ENCODE measurements at places on chromosomes 1 and 21. TPM values are rescaled to one million over a fixed set of nuclear protein-coding genes. Genes with fewer than 3 reads are reported as not detected.

The TNFAIP8L2 gene
- total RNA-seq, result 19.2 TPM

The DPT gene
- total RNA-seq, result not detected

The SMCP gene
- not detected for total RNA-seq

The ST6GALNAC5 gene
- not detected for total RNA-seq

The NEK7 gene
- total RNA-seq, result 46.9 TPM

The COL6A2 gene
- total RNA-seq, result 3.3 TPM

GRCh38 chr1:226656601-226657277, 82.3 kb downstream of the ITPKB start:
- DNase-seq, result no peak
- peak overlapping the region; percentile 18 for H3K4me3 ChIP-seq
- no peaks in the 10 kb centered on the region for H3K4me1 ChIP-seq
- peaks cover 11% of the 10 kb centered on the region for H3K36me3 ChIP-seq
- H3K27ac ChIP-seq, result peak overlapping the region; percentile 96

DNA sequence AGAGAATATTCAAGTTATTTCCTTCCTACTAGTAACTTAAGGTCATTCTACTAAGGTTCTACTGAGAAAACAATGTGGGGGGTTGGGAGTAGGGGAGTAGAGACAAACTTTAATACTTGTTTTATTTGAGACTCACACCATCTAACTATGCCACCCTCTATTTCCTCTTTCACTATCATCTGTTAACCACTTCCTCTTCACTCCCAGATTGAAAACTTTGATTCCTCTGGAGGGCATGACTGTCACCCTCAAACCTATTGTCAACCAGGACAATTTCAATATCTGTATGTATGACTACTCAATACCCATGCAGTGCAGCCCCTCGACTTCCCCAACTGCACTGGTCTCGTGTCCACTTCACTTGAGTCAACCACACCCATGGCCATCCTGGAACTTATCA, 165.6 kb upstream of the POGK start:
- peaks cover 12% of the 10 kb centered on the region for H3K4me1 ChIP-seq
- no peak for DNase-seq

GRCh38 chr1:197984289-197984688, 67.1 kb downstream of the LHX9 start:
- DNase-seq, result no peak
- peaks cover 1% of the 10 kb centered on the region for H3K27me3 ChIP-seq
- no peak overlapping the region for H3K4me3 ChIP-seq
- no peaks in the 10 kb centered on the region for H3K36me3 ChIP-seq
- no peak overlapping the region for H3K27ac ChIP-seq

DNA sequence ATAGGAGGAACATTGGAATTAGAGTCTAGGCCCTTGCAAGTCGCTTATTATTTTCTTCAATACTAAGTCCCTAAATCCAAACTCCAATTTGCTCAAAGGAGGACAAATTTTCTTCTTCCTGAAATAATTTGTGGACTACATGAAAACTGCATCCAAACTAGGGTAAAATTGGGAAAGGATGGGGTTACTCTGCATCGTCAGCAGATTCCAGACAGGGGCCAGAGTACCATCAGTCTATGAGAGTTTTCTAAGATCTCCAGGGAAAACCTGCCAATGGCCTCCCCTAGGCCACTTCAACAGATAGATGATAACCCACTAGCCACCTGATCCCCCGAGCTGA, 508 bp downstream of the HEYL start:
- H3K36me3 ChIP-seq, result no peaks in the 10 kb centered on the region
- no peak overlapping the region for H3K27ac ChIP-seq
- peaks cover 3% of the 10 kb centered on the region for H3K4me1 ChIP-seq
- no peak for DNase-seq
- H3K27me3 ChIP-seq, result peaks cover 31% of the 10 kb centered on the region

DNA sequence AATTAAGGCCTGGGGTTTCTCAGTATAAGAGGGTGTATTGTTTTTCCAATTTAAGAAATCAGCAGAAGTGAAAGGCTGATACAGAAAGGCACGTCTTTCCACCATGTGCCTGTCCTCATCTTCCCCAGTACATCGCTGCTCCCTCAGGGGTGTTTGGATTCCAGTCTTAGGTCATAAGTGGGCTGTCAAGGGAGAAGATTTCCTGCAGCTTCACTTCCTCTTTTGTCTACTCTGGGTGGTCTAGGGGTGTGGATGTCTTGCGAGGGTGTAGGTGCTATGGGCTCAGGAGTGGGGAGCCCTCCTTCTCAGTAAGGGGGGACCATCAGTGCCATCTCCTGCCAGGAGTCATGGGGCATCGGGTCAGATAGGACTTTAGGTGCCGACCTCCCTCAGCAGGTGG, 999.8 kb upstream of the NCAM2 start:
- H3K27me3 ChIP-seq, result no peaks in the 10 kb centered on the region
- no peaks in the 10 kb centered on the region for H3K36me3 ChIP-seq
- DNase-seq, result no peak

DNA sequence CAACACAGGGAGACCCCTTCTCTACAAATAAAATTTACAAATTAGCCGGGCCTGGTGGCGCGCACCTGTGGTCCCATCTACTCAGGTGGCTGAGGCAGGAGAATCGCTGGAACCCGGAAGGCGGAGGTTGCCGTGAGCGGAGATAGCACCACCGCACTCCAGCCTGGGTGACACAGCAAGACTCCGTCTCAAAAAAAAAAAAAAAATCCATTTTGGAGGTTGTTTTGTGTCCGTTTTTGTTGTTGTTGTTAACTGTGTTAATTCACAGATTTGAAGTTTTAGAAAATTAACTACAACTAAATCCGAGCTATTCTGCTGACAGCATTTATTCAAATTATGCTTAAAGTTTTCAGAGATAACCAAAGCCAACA, 618 bp downstream of the CLCC1 start:
- H3K4me1 ChIP-seq, result peaks cover 31% of the 10 kb centered on the region
- peaks cover 25% of the 10 kb centered on the region for H3K36me3 ChIP-seq
- DNase-seq, result peak; percentile 65
- peak overlapping the region; percentile 82 for H3K27ac ChIP-seq
- H3K4me3 ChIP-seq, result peak overlapping the region; percentile 81

DNA sequence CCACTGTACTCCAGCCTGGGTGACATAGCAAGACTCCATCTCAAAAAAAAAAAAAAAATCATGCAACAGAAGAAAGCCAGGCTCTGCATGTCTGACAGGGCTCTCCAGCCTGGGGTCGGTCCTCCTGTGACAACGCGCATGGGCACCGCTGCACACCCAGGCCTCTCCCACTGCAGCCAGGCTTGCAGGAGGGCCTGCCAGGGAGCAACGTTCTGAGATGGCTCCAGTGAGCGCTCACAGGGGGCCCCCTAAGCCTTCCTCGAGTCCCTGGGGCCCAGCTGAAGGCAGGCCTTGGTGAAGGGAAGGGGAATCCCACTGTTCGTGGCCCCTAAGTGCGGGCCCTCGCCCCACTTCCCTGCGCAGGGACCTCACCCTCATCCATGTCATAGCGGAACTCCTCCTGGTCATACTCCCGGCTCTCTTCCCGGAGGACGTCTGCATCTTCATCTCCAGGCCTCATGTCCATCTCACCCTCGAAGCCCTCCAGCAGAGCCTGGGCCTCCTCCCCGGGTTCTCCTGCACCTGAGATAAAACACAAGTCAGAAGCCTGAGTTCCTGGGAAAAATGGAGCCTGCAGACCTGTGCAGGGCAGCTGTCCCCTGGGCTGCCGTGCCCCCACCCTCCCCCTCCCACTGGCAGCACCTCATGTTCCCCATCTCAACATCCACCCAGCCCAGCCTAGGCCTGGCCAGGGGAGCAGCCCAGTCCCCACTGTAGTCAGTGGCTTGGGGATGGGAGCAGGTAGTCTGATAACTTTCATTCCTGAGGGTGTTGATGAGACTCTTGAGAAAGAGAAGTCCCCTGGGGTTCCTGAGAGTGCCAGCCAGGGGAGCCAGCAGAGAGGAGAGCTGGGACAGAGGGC, 20.3 kb downstream of the RSPH1 start:
- peaks cover 3% of the 10 kb centered on the region for H3K27me3 ChIP-seq
- H3K4me1 ChIP-seq, result peaks cover 10% of the 10 kb centered on the region
- no peak overlapping the region for H3K4me3 ChIP-seq
- no peaks in the 10 kb centered on the region for H3K36me3 ChIP-seq
- DNase-seq, result no peak
- no peak overlapping the region for H3K27ac ChIP-seq

GRCh38 chr1:32806290-32806689, 10.9 kb downstream of the YARS1 start:
- peaks cover 27% of the 10 kb centered on the region for H3K4me1 ChIP-seq
- peaks cover 76% of the 10 kb centered on the region for H3K36me3 ChIP-seq
- no peak for DNase-seq
- H3K4me3 ChIP-seq, result no peak overlapping the region

DNA sequence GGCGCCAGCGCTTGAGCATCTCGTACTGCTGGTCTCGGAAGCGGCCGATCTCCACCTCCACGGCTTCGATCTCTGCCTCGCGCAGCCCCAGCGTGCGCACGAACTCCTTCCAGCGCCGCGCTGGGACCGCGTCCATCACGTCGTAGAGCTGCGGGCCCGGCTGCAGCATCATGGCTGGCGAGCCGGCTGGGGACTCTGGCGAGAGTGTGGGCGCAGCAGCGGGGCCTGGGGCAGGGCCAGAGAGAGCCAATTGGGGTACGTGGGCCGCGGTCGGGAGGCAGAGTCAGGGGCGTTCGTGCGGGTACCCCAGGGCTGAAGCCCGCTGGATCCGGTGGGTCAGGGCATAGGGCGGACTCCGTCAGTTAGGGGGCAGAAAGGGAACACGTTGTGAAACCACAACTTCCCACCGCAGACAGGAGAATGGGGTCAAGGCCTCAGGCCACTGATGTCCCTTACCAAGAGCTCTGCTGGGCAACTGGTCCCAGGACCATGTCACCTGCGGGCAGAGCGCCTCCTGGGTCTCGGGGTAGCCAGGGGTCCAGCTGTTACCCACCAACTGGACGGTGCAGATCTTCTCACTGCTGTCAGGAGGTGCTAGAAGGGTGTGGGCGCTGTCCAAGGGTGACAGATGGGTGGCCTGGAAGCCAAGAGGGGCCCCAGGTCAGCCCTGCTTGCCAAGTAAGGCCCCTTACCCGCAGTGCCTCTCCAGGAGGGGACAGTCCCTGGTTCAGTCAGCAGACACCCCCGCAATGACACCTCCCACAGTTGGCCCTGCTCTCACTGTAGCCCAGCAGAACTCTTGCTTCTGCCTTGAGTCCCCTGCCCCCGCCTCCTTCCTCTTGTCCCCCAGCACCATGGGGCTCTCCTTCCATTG, 4.2 kb downstream of the TNFRSF25 start:
- no peak overlapping the region for H3K4me3 ChIP-seq
- peaks cover 35% of the 10 kb centered on the region for H3K36me3 ChIP-seq

DNA sequence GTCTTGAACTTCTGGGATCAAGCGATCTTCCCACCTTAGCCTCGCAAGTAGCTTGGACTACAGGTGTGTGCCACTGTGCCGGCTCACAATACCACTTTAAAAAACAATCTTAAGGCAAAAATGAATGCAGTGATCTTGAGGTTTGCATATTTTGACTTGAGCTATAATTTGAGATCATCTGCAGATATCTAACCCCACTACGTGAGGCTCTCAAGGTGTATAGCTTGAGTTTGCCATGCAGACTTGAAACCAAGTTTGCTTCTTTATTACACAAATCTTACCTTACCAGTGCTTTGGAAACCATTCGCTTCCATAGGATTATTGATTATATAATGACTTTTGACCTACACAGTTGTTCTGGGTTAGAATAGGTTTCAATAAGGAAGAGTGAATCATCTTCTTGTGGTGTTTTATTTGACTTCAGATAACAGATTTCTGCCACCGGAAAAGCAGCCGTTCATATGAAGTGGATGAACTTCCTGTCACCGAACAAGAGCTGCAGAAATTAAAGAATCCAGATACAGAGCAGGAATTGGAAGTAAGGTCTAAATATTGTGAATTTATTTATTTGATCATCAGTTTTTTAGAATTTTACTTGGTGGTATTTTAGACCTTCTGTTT, 155.1 kb downstream of the VPS13D start:
- DNase-seq, result peak; percentile 35
- no peak overlapping the region for H3K4me3 ChIP-seq
- no peak overlapping the region for H3K27ac ChIP-seq
- H3K36me3 ChIP-seq, result peaks cover 66% of the 10 kb centered on the region

DNA sequence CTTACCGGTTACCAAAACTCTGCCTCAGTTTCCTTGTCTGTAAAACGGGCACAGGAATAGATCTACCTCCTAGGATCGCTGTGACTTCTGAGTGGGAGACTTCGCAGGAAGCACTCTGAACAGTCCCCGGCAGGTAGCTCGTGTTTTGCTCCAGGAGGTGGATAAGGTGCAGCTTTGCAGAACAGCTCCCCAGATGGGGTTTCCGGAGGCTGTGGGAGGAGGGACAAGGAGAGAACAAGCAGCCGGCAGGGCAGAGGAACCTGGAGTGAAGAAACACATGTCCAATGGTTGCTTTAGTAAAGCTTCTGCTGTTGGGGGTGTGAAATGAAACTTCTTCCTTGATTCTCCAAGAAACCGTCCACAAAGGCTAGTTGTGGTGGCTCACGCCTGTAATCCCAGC, 95.5 kb upstream of the TARDBP start:
- H3K4me1 ChIP-seq, result peaks cover 29% of the 10 kb centered on the region
- H3K27ac ChIP-seq, result no peak overlapping the region
- H3K4me3 ChIP-seq, result no peak overlapping the region
- no peak for DNase-seq
- H3K36me3 ChIP-seq, result no peaks in the 10 kb centered on the region

DNA sequence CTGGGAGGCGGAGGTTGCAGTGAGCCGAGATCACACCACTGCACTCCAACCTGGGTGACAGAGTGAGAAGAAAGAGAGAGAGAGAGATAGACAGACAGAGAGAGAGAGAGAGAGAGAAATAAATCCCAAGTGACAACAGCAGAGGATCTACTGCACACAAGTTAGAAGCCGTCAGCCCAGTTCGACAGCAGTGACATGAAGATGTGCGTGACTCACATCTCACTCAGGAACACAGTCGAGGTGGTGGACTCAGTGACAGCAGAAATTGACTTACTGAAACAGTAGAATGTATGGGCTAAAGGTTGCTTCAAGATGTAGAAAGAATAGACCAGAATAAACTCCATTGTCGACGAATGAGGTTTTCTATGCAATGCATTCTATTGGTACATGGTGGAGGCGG, 77.0 kb upstream of the KRTAP19-8 start:
- H3K4me3 ChIP-seq, result no peak overlapping the region
- no peak overlapping the region for H3K27ac ChIP-seq
- no peaks in the 10 kb centered on the region for H3K27me3 ChIP-seq
- no peak for DNase-seq
- peaks cover 15% of the 10 kb centered on the region for H3K4me1 ChIP-seq
- H3K36me3 ChIP-seq, result peaks cover 22% of the 10 kb centered on the region

All from activated CD4-positive, alpha-beta T cell treated with anti-CD3 and anti-CD28 coated beads for 36 hours (primary cell).